Stimulated activated CD8-positive, alpha-beta memory T cell treated with anti-CD3 and anti-CD28 coated beads, Interleukin-7, amount 100 ng/mL, for 24 hours (primary cell): ENCODE measurements at places on chromosomes 1 and 21.

DNA sequence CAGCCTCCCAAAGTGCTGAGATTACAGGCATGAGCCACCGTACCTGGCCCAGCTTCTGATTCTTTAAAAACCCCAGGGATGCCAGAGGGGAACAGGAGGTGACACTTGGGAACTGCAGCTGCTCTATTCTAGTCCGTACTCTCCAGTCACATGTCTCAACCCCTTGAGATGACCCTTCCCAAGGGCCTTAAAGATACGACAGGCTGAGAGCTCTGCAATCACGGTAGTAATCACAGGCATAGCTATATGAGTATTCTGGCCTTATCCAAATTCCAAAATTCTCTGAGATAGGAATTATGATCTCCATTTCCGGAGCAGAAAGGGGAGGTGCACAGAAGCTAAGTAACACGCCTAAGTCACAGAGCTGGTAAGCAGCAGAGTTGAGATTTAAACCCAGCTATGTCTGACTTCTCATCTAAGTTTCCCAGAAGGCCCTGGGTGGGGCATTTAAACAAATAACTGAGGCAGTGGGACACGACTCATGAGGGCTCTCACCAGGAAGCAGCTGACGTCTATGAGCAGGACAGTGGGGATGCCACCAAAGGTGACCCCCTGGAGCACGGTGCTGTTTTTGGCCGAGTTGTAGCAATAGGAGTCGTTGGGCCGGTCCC lies 5.2 kb downstream of the TMEM63A start:
- no peak for DNase-seq

- DNase-seq: no peak
Measured at GRCh38 chr21:25361097-25361496, 246.2 kb downstream of the MRPL39 start.

- no peak for DNase-seq
Measured at GRCh38 chr1:15965228-15965767, 10.6 kb downstream of the ZBTB17 start.

DNA sequence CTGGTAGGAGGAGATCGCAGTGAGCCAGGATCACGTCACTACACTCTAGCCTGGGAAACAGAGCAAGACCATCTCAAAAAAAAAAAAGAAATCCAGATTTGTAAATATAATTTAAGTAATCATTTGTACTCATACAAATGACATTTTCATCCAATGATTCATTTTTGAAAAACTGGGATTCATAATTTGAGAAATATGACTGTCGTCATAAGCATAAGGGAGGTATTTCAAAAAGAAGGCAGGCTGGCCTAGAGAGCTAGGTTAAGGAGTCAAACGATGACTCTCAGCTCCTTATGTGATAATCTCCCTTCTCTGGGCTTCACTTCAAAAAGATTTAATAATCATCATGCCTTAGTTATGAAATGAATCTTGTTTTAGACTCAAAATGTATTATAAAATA lies 2.3 kb downstream of the GART start:
- DNase-seq: no peak

- no peak for DNase-seq
Measured at GRCh38 chr1:36771240-36771639, 263.1 kb downstream of the GRIK3 start.

DNA sequence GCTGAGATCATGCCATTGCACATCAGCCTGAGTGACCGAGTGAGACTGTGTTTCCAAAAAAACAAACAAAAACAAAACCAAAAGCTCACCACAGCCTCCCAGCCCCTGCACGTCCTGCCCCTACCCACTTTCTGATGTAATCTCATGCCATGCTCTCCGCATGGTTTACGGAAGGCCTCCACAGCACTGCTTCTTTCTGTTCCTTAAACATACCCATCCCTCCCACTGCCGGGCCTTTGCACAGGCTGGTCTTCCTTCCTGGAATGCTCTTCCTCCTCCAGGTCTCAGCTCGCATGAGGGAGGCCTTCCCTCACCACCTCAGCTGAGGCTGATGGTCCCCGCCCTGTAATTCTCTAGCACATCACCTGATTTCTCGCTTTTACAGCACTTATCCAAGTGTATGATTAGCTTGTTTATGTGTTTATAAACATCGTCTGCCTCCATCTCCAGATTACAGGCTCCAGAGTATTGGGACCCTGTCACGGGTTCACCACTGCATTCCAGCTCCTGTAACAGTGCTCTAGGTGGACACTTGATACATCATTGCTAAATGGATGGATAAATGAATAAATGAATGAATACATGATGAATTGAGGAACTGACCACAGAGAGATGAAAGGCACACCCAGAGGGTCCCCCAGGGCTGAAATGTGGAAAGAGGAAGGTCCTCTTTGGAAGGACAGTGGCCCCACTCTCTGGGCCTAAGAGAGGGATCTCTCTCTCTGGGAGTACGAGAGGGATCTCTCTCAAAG lies 22.1 kb downstream of the TCEA3 start:
- no peak for DNase-seq

- DNase-seq: no peak
Measured at GRCh38 chr1:102875756-102876155, 232.6 kb downstream of the COL11A1 start.

- no peak for DNase-seq
Measured at GRCh38 chr1:220917101-220917500, 37.9 kb downstream of the HLX start.

GRCh38 chr21:33943293-33943692 lies 27.7 kb upstream of the ATP5PO start:
- no peak for DNase-seq

- DNase-seq: no peak
Measured at GRCh38 chr1:32263744-32264143, 12.7 kb downstream of the LCK start.
